A549 treated with CORT108297 at 1 μM for 4 hours (cell line): ENCODE measurements at places on chromosomes 7 and 10. TPM values are rescaled to one million over a fixed set of nuclear protein-coding genes. Genes with fewer than 3 reads are reported as not detected.

Gene MLXIPL
- 0.45 to 2.1 TPM (median 1.1 TPM) in 5 replicates for total RNA-seq

Gene ANXA8L1
- 86.4 to 129 TPM (median 111 TPM) in 5 replicates for total RNA-seq

Gene CHAT
- not detected in 5 replicates for total RNA-seq

Gene STAG3
- 0.18 to 0.23 TPM (median 0.22 TPM) in 5 replicates for total RNA-seq

Gene ACTL6B
- total RNA-seq, result not detected in 5 replicates

Gene HOXA2
- total RNA-seq, result 0.84 to 1.2 TPM (median 0.90 TPM) in 5 replicates

Gene CDC14C
- not detected in 5 replicates for total RNA-seq

Gene LRRC72
- total RNA-seq, result not detected in 5 replicates
